BJ (cell line): ENCODE measurements at places on chromosomes 6 and 20.

DNA sequence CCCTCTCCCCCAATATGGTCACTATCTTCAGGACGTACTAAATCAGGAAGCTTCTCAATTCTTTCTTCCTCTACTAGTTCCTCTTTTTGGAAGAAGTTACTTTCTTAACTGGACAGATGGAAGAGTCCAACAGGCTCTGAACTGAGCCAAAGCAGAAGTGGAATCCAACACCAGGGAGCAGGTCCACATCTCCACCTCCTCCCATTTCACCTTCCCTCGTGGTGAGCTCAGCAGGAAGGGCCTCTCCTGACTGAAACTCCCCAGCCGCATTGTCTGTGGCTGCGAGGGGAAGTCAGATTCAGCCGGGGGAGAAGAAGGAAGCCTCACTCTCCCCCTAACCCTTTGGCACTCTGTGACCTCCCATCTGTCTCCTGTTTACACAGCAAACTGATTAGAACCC, 63.8 kb upstream of the UST start:
- DNase-seq: no peak

DNA sequence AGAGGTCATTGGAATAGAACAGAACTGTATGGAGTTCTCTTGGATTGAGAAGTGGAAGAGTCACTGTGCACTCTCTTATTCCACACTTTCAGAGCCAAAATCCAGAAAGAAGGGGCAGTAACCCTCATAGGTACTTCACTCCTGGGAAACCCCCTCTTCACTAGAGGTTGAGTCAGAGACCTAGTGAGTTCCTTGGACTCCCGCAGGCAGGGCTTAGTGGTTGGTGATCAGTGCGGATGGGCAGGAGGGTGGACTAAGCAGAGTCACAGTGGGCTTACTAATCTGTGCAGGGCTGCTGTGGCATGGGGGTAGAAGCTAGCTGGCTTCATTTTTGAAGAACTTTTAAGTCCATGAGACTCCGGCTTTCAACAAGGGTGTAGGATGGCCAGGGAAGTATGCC, 95.0 kb upstream of the MLN start:
- DNase-seq: no peak

DNA sequence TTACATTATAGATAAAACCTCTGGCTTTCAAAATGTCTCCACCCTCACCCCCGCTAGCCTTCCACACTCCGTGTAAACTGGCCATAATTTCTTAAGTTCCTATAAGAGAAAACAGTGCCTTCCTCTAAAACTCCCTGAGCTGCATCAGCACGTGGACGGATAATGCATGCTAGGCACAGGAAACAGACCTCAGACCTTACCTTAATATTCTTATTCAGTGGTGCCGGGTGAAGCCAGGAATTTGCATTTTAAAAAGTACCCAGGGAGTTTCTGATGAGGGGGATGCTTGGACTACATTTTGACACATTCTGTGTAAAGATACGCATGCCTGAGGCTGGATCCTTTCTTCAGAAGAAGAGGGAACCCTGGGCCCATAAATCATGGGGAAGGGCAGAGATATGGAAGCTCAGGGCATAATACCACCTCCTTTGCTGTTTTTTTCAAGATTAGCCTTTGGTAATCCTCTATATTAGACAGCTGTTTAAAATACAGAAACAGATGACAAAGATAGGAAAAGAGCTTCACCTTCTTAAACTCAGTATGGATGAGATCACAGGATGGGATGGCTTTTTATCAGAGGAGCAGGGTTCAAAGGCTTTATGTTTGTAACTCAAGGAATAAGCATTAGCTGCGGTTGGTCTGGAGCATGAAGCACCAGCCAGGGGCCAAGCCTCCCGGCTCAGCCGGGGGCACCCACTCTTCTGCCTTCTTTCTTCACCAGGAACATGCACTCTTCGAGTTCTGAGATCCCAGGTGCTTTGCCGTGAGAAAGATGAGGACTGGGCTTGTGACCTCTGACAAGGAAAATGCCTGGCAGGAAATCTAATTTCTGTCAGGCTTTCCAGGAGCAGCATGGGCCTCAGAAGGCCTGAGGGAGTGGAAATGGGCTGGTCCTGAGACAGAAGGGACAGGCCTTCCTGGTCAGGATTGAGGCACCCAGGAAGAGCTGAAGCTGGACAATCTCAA, 218.1 kb upstream of the SOX4 start:
- DNase-seq: no peak

- no peak for DNase-seq
Observed at GRCh38 chr6:160995271-160995670, 3.7 kb downstream of the MAP3K4 start.

DNA sequence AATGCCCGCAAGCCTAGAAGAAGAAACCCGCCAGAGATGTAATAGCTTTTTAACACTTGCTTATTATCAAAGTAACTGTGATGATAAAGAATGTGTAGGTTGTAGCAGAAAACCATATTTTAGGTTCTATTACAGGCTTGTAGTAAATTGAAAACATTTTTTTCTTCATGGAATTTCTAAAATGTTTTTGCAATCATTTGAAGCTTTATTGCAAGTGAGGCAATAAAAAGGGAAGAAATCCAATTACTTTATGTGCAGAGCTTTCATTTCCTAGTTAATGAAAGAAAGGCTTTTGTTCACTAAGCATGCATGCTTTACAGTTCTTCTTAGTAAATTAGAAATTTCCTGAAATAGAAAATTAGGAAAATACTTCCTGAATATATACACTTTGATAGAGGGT, 135.1 kb downstream of the B3GAT2 start:
- DNase-seq: no peak

DNA sequence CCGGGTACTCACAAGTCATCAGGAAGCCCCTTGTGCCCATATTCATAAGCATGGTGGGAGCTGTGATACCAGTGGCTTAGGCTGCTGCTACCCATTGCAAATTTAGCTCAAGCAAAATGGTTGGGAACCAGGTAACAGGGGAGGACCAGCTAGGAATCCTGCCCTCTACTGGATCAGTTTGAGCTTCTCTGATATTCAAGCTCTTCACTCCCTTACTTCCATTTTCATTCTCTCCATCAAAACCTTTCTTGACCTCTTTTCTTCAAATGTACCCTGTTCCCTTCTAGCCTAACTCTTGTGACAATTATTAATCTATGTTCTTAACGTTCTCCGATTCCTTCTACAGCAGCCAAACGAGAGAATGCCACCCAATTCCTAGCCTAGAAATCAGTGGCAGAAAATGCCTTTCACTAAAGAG, 9.7 kb downstream of the NOL7 start:
- no peak for DNase-seq

- no peak for DNase-seq
Observed at GRCh38 chr6:100099189-100100074, 105.4 kb upstream of the MCHR2 start.

DNA sequence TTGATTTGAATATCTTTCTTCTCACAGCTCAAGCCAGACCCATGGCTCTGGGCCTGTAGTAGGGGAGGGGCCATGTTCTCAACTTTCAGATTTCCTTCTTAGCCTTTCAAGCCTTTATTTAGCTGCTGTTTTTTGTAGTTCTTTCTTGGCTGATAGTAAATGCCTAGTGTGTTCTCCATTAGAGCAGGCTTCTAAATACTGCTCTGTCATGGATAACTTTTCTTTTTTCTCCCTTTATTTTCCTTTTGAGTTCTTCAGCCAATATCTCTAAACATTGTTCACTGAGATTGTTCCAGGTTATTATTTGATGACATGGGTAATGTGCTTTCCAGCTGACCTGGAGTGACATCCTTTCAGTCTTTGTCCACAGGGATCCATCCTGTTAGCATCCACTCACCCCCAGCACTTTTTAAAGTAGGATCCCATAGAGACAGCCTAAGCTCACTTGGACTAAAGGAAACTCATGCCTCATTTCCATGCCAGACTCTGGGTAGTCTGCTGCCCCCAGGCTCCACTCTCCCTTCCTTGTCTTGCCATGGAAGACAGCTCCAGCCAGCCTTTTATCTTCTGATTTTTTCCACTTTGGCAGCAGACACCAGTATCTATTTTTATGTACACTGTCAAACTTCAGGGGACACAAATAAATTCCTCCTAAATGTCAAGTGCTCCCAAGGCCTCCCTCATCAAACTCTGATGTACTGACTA, 645.6 kb downstream of the RNF144B start:
- DNase-seq: no peak

DNA sequence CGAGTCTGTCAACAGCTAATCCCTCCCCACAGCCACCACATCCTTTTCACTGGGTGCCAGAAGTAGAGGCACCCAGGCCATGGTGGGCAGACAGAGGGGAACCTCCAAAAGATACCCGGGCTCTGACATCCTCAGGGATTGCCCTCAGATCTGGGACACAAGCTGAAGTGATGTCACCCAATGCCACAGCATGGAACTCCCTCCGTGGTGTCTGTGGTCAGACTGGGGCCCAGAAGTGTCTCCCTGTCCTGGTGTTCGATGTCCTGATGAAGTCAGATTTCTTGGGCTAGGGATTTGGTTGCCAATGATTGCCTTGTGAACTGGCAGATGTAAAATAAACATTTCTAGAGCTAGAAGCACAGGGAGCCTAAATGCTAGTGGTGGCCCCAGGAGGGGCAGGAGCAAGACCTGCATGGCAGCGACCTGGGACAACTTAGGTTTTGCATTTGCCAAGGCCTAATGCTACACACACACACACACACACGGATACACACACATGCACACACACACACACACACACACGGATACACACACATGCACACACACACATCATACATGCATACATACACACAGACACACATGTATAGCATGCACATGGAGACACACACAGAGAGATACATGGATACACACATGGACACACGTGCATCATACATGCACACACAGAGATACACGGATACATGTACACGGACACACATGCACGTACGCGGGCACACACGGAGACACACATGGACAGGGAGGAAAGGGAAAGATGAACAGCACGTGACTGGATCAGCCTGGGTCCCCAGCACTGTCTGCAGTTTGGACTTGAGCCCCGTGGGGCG, 221.0 kb downstream of the NFATC2 start:
- no peak for DNase-seq

DNA sequence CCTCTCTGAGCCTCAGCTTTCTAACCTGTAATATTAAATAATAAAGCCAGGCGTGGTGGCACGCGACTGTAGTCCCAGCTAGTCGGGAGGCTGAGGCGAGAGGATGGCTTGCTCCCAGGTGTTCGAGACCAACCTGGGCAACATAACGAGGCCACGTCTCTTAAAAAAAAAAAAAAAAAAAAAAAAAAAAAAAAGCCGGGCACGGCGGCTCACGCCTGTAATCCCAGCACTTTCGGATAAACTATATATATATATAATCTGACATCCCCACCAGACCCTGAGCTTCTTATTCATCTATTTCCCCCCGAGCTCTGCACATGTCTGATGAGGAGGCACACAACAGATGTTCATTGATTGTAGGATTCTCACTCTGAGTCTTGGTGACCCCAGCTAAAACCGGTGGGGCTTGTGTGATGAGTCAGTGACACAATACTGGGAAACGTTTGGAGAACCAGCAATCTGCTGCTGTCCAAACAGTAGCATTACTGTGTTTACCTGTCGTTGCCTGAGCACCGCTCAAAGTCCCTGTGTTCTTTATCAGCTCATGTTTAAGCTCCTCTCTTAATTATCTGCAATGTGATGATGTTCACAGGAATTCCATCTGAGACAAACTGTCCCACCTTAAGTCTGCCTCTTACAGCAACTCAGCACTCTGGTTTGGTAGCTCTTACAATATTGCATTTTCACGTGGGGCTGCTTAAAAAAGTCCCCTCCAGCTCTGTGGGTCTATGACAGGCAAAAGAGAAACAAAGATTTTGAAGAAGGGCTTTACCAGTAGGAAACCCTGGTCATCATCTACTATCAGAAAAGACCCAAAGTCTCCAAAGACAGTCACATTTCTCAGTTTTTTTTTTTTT, 1.0 kb upstream of the SPATA2 start:
- no peak for DNase-seq

- no peak for DNase-seq
Observed at GRCh38 chr6:170378502-170378901, 71.9 kb downstream of the FAM120B start.
